ENCODE measurements at places on chromosomes 3 and 15.

DNA sequence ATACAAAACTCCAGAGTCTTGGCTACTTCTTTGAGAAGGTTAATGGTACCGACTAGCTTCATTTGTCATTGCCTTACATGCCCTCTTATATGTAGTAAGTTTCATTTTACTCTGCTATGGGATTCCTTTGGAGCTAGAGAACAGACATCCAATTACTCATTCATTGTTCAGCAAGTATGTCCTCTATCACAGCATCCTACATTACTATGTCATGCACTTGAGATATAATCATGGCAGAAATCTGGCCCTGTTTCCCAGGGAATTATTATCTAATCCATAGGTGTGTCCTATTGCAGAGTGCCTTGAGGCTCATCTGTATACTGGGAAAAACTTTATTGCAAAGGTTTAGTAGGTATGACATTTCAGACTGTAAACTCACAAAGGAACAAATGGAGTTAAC lies 333.1 kb upstream of the NECTIN3 start:
- DNase-seq, result no peak

DNA sequence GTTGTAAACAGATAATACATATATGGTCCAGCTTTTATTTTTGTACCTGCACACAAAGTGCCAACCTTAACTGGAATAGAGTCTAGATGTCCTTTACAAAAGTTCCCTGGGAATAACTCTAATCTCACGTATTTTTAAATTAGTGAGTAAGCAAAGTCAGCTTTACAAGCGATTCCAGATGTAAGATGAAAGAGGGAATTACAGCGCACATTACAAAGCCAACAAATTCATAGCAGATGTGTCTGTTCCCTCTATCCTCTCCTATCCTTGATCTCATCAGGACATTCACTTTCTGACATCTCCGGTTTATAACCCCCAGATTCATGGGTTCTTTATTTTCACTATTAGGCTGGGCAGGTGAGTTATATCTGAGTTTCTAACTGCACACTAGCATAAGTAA lies 406.8 kb upstream of the ZNF385D start:
- no peak for DNase-seq

- no peak for DNase-seq
Measured at GRCh38 chr3:52633786-52634185, 51.9 kb downstream of the PBRM1 start.

DNA sequence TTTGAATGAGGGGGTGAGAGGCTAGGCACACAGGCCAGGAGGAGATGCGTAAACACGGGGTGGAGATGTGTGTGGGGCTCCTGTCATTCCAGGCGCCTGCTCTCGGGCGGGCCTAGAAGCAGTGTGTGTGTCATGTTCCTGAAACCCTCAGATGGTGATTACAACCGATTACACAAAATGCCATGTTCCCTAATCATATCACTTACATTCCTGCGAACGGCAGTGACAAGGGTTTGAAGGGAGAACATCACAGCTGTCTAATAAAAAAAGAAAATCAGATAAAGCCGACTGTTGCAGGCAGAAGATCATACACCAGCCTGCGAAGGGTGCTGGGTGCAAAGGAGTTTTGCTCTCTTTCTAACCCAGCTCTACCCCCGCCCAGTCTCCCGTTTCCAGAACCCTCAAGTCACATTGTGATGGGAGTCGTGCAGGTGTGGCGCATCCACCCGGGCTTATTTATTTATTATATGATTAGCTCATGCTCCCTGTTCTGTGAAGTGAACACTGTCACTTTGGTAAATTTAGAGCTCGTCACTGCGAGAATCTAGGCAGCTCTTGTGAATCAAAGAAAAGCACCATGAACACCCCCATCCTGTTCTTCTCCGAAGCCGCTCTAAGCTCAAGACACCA lies 140.3 kb downstream of the NR2F2 start:
- no peak for DNase-seq

DNA sequence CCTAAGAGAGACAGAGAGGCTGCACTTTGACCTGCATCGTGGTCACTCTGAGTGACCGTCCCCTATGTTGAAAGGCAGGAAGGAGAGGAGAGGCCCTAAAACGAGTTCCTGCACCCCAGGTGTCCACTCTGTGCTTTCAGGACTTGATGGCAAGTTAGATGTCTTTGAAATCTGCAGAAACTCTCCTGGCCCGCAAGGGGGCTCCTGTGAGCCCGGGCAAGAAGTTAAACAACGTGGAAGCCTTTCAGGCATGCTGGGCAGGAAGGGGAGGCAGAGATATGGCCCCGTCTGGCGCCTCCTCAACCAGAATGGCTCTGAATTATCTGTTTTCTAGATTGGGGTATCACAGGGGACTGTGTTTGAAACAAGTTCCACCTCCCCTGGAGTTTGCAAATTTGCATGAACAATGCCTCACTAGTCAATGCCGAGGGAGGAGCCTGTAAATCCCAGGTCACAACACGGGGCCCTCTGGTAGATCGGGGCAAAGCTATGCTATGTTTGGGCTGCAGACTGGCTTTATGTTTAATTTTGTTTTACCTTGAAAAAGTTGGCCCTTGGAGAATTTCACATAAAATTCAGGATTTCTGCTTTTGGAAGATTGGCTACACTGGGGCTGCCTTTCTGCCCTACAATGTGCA lies 9.8 kb downstream of the CTXND1 start:
- no peak for DNase-seq

- DNase-seq, result no peak
Measured at GRCh38 chr15:93331545-93332167, 242.6 kb upstream of the RGMA start.

DNA sequence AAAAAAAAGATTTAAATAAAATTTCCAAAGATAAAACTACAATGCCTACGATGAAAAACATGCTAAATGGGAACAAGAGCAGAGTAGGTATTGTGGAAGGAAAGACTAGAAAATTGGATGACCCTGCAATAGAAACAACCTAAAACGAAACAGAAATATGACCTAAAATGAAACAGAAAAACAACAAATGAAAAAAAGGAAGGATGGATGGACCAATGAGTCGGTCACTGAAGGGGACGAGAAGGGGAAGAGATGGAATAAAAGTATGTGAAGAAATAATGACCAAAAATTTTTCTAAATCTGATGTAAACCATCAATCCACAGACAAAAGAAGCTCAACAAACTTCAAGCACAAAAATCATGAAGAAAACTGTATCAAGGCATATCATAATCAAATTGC lies 44.8 kb downstream of the TBC1D2B start:
- no peak for DNase-seq

- DNase-seq, result no peak
Measured at GRCh38 chr3:165755571-165755970, 81.7 kb downstream of the BCHE start.

DNA sequence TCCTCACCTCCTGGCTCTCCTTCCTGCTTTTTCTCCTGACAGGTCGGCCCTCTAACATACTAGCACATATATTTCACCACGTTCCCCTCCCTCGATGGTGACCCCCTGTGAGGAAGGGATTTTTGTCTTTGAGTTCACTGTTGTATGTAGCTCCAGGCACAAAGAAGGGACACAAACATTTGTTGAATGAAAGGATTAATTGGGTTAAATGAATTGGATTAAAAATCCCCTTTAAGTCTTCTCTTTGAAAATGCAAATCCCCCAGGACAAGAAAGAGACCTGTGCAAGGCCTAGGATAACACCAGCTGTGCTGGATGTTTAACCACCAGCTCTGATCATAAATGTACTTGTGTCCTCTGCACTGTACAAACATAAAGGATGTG lies 3.3 kb downstream of the CALML4 start:
- DNase-seq, result no peak

- DNase-seq, result no peak
Measured at GRCh38 chr3:161754420-161755053, 257.9 kb downstream of the OTOL1 start.

DNA sequence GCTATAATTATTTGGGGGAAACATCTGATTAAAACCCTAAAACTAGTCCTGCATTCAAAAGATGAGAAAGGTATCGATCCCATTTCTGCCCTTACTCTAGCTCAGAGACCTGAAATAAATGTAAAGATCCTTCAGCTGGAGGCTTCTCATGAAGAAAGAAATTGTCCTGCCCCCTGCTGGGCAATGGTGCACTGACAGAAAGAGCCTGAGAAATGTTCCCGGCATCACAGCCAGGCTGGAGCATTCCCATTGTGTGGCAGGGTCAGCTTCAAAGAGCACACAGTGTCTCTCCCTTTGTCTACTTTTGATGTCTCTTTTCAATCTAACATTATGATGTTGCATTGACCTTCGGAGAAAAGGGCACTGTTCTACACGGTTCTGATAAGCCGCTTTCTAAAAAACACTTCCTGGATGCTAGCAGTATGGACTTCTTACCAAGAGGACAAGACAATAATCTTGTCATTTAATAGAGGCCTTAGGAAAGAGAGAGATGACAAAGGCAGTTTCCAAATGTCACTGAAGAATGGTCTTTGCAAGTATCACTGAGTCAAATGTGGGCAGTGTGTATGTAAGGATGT lies 287.5 kb downstream of the MAGI1 start:
- no peak for DNase-seq

GRCh38 chr15:92884436-92885223 lies 15.5 kb upstream of the CHD2 start:
- no peak for DNase-seq

DNA sequence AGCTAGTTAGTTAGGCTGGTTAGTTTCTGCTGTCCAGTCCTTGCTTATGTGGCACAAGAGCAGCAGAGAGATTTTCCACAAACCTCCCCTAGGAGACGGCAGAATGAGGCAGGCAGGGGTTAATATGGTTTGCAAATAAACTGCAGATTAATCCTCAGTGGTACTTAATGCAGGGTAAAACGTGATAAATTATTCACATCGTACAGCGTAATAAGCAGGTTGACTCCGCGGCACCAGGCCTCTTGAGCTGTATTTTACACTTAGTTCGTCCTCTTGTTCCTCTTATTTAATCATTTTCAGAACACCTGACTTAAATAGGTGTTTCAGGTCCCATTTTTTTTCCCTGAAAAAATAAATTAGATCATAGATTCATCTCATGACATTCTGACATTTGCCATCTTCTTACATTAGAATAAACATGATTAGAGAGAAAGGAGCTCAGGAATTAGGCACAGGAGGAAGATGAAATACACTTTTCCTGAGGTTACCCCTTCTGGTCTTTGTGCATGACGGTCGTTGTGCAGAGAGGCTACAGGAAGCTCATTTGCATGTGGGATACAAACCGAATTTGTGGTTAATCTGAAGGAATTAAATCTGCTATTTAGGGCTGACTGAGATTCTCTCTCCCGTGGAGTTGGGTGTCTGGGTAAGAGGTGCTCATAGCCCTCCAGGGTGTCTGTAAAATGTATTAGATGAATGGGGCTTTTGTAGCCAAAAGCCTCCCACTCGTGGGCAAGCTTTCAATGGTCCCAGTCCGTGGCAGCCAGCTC lies 27.1 kb upstream of the VPS8 start:
- no peak for DNase-seq

DNA sequence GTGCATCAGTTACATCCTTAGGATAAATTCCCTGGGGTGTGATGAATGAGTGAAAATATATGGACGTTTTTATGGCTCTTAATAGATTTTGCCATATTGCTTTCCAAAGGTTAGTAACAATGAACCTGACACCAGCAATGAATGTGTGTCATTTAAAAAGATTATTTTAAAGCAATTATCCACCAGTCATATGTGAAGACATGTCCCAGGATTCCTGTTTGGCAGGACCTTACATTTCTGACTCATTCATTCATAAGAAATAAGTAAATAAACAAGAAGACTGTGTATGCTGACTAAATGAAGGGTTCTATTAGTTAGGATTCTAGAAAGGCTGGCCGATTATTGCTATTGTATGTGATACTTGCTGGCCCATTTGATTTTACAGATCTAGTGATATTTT lies 201.5 kb downstream of the SOX2 start:
- DNase-seq, result no peak

GRCh38 chr3:53083521-53083920 lies 37.6 kb upstream of the SFMBT1 start:
- no peak for DNase-seq

DNA sequence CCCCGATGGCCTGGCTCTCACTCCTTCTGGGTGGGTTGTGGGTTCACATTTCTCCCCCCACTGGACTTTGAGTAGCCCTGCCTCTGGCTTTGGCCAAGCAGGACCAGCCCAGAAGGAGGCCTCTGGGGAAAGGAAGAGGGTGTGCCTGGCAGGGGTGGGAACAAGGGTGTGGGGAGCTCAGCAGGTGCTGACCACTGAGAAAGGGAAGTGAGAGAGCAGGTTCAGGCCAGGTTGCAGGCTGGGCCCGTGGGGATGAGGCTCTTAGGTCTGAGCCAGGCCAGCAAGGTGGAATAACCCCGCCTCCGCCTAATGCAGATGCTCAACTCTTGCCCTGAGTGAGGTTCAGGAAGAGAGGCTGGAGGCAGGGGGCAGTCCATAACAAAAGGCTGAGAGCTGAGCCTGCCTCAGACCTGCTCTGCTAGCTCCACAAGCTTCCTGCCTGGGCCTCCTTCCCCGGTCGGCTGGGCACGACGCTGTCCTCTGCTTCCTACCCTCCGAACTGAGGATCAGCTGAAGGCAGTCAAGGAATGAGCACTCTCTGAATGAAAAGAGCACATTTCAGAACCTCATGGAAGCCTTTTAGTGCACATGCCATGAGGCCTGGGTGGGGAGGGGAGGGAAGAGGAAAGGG lies 82.7 kb downstream of the TLE3 start:
- no peak for DNase-seq

DNA sequence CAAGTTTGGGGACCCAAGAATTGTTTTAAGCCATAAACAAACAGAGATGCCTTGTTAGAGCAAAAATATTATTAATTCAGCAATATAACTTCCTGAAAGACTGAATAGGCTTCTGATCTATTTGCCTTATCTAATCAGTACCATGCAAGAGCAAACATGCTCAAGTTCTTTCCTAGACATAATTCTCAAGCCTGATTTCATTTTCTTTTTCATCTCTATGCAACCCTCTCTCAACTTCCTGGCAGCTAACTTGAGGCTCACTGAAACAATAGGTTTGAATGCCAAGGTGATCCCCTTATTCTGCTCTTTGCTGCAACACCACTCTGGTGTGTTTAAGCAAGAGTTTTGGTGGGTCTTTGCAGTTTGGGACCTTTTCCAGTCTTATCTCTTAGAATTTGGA lies 230.9 kb upstream of the CD96 start:
- no peak for DNase-seq

DNA sequence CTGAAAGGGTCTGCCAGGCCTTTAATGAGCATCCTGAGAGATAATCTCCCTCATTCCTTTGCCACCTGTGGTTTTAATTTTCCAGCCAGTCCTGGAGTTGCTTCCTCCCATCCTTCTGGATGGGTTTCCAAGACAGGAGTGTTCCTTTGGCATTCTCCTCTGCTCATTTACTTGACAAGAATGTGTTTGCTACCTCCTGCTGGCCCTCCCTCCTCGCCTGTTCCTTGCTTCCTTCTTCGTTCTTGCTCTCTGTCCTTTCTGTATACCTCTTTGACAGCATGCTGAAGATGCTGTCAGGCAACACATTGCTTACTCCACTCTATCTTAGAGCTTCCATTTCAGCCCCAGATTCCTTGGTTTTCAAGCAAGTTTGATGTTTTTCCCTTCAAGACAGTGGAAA lies 46.0 kb downstream of the ERC2 start:
- DNase-seq, result no peak

GRCh38 chr15:25905140-25905539 lies 42.0 kb upstream of the ATP10A start:
- DNase-seq, result no peak
